ENCODE measurements at places on chromosomes 4 and X.

DNA sequence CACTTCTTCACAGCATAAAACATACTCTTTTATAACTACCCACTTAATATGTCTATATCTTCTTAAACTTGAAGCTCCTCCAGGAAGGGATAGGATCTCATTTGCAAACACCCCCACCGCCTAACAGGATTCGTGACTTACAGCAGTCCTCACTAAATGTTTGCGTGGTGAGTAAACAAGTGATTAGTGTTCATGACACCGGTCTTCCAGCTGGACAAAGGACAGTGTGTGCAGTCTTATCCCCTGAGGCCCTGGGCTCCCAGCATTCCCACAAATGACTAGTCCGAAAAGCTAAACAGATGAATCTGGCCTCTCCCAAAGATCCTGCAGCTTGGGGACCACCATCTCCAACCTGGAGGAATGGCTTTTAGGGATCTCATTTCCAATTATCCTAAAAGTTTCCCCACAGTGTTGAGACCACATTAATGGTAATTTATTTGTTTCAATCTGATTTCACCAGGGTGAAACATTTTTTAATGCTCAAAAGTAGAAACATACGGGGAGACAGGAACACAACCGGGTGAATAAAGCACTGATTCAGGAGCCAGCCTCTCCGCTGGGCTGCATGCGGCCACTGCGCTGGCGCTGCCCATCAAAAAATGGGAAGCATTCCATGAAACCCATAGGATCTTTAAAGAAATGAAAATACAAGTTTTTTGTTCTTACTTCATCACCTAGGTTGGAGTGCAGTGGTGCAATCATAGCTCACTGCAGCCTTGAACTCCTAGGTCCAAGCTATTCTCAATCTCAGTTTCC, 69.2 kb downstream of the HADH start:
- DNase-seq = no peak

DNA sequence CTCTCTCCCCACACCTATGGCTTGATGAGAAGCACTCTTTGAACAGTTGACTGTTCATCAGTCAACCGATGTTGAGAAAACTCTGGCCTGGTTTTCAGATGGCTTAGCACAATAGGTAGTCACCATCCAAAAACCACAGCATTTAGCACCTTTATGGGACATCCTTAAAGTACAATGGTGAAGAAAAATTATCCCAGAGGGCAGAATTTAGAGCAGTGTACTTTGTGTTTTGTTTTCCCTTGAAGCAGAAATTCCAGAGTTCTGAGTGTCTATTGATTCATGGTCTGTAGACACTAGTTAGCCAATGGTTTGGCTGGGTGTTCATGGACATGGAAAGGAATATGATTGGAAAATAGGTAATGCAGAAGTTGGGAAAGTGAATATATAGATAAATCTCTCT, 487.0 kb downstream of the PDHA2 start:
- DNase-seq = no peak

DNA sequence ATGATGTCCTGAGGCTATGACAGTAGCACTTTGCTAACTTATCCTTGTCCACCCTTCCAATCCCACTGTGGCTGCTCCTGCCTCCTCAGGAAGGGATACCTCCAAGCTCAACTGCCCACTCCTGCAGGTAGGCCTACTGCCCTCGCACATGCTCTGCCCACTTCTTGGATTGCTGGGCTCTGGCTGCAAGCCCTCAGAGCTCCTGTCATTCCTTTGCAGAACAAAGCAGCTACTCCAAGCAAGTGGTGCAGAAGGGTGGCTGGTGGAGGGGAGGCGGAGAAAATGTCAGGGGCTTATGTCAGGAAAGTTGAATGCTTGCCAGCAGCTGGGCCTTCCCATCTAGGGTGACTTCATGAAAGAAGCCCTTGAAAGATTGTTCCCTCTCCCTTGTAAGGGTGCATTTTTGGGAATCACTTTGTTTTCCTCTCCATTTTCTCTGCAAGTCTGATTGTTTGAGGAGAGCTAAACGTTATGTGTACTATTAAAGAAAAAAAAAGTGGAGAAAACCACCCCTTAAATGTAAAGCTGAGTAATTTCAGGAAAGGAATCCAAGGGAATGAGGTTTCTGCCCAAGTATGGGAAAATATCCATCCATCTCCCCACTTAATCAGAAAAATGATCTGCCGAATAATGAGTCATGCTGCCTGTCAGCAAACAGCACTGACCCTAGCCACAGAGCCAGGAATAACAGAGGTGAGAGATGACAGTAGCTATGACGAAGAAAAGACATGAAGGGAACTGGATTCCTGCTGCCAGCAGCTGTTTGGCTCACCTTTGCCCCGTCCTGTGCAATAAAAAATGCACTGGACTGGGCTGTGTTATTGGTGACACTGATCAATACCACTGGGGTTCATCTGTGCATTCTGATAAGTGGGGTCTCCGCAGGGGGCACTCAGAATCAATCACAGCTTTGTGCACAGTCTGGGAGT, 102.0 kb downstream of the RTL5 start:
- DNase-seq = peak; percentile 29

- no peak for DNase-seq
Measured at GRCh38 chrX:16873106-16873505, 2.9 kb upstream of the RBBP7 start.

DNA sequence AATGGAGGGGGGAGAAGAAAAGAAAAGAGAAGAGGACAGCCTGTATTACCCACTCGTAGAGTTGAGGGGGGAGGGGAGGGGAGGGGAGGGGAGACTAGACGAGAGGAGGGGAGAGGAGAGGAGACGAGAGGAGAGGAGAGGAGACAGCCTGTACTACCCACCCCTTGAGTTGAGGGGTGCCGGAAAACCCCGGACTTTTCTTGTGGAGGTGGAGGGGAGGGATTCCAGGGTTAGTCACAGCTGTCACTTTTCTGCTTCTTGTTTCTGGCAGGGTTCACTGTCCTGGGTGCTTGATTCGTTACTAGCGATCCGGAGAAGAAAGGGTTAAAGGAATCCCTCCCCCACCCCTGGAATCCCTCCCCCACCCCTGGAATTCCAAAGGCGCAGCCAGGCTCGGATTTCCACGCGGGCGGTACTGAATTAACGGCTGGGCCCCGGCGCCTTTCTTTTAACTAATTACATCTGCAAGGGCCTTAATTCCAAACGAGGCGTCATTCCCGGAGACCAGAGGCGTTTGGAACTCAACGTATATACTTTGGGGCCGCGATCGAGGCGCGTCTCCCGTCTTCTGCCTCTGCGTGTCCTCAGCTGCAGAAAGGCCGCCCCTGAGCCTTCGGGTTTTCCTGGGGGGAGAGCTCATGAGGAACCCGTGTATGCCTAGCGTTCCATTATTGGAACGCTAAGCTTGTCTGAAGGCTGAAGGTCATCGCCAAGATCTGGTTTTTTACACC, 20.1 kb upstream of the CSF2RA start:
- no peak for DNase-seq

Measured in amniotic stem cell (primary cell).